CD4-positive, alpha-beta T cell treated with Interleukin-17A for 4 hours (primary cell): ENCODE measurements at places on chromosomes 1 and 21.
A peak's percentile ranks its signal among the peaks of the same experiment; 100 is the strongest.

DNA sequence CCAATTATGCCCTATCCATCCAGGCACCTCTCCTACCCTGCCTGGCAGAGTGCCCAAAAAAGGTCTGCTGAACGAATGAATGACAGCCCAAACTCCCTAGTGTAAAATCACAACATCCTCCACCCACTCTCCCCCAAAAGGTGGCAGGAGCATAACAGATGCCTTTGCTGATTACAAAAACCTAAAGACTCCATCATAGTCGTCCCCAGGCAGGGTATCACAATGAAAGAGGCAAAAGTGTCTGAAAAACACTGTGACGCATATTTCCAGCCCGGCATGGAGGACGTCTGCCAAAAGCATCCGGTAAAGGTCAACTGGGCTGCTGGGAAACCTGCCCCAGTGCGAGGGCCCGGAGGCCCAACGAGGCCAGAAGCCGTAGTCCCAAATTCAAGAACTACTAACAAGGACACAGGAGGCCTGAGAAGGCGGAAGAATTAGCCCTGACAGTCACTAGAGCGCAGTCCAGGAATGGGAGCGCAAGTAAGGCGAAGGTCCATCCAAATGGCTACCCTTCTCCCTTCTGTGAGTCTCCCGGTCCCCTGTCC is 576 bp downstream of the SMIM12 start:
- peak; percentile 48 for DNase-seq

DNA sequence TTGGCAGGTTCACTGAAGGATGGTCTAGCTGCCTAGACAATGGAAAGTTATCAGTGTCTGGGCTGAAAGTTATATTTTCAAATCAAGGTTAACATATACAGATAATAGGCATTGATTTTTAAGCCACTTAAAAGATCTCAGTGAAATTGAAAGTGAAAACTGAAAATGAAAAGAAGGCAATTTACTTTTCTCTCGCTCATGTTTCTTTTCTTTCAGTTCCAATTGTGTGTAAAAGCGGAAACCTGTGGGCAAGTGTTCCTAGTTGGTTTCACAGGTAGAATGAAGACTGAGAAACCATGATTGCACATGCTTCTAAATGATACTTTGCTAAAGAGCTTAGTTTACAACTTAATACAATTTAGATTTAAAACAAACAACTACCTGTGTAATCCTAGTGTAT is 383.7 kb downstream of the ZP4 start:
- no peak for DNase-seq

DNA sequence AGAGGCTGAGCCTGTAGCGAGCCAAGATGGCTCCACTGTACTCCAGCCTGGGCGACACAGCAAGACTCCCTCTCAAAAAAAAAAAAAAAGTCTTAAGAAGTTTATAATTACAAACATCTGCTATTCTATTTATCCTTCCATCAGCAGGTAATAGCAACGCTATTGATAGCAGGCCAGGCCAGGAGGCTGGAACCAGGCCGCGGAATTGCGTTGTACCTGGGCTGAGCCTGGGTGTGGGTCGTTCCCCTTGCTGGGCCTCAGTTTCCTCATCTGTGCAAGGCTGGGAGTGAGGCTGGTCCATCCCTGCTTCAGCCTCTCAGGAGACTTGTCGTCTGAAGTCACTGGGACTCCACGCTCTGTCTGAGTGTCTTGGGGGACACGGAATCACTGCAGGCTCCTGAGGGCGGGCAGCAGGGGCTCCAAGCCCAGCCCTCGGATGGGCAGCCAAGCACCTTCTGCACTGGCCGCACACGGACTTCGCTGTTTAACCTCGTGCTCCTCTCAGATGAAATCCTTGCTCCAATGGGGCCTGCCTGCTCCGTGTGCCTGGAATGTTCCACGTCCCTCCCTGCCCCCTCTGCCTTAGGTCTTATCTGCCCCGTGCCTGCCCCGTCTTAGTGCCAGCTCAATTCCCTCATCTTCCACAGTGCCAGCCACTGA is 103.9 kb upstream of the C1orf174 start:
- DNase-seq, result no peak

DNA sequence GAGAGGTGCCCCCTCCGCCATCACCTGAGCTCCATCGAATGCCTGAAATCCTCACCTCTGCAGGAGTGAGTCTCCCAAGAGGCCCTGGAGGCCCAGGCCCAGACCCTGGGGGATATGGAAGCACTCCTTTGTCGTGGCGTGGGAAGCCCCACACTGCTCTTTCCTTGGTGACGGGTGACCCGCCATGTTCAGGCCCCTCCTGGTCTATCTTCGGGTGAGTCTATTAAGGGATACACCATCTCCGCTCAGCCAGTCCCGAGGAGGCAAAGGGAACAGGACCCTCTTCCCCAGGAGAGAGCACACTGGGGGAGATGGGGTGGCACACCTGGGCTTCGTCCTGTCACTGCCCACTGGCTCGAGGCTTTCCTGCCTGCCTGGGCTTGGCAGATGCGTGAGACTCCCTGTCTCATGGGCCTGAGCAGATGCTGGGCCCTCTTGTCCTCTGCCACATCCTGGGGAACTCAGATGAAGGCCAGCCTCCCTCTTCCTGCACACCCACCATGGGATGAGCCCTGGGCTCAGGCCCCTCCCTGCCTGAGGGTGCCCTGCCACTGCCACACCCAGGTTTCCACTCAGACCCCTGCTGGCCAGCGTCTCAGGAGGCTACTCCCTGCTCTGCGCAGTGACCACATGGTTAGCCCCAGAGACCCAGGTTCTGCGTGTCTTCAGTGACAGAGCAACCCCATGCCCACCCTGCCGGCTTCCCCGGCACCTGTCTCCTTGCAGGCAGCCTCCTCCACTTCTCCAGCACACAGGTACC is 3.8 kb upstream of the NPHP4 start:
- DNase-seq, result no peak

DNA sequence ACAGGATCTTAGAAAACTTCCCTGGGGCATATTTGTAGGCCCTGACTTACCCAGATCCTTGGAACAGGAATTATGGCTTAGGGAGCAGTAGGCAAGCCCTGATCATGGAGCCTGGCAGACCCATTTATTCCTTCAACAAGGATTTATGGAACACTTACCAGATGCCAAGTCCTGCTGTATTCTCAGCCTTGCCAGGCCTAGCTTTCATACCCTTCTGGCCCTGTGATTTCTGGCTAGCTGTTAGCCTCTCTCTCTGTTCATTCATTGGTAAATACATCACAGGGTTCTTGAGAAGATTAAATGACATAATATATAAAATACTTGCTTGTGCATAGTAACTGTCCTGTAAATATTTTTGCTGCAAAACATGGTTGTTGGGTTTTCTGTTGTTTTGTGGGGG is 32.4 kb upstream of the SRP9 start:
- DNase-seq, result no peak

DNA sequence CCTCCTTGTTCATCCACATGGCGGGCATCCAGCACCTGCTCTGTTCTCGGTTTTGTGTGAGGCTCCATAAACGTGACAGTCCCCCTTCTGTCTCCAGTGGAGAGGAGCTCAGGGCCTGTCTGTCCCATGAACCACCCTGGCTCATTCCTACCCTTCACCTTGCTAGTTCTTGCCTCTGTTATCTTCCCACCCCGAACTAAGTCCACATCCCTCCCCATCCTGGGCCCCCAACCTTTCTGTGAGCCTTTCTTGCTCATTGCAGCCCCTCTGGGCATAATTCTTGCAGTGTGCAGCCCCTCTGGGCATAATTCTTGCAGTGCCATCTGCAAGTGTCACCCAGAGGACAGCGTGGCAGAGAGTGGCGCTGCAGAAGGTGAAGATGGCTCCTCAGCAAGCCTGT is 216.7 kb upstream of the TMEM51 start:
- no peak for DNase-seq

DNA sequence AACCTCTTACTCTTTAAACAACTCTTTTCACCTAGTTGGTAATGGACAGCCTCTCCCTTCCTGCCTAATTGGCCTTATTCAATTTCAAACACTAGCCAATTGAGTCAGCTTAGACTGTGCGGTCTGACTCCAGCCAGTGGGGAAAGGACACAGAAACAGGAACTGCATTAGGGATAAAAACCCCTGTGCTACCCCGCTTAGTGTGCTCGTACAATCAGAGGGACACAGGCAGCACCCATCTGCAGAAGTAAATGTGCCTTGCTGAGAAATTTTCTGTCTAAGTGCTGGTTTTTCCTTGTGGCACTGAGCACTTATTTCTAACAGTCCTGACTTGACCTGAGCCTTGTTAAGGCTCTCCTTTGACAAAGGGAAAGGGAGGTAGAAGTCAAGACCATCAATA is 6.0 kb upstream of the CD2 start:
- DNase-seq, result no peak

- DNase-seq, result no peak
Measured at GRCh38 chr1:153627715-153628626, at the start of gene S100A1. Gene S100A1, plus strand, starts transcription at chr1:153628434. Its CDS starts 2,088 bp downstream, at chr1:153630522.

DNA sequence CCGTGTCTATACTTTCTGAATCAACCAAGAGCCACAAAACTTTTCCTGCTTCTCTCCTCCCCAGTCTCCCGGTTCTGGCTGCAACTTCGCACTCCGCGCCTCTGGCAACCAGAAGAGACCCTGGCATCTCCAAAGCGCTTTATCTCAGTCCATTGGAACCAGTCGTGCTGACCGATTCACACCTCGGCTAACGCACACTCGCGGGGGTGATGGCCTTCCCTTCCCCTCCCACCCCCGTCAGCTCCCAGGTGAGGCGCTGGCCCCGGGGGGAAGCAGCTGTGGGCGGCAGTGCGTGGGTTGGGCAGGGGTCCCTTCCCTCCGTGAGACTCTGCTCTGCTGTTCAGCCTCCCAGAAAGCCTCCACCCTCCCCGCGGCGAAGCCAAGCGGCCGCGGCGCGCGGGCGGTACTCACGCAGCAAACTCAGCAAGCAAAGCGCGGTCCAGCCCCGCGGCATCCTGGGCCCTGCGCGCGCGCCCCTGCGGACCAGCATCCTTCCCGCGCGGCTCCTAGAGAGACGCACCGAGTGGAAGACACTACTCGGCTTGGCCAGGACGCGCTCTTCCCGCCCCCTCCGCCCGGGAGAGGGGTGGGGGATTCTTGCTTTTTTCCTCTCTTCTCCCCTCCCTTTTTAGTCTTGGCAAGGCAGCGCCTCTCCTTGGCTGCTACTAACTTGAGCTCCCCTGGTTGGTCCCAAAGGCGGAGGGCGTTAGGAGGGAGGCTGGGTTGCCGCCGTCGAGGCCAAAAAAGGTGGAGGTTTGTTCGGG is at the start of gene CD34:
CD34 (minus strand) TSS at position 535 of the 764 bp plus-strand sequence; CDS start at position 490, 45 bp downstream.
- DNase-seq, result no peak

DNA sequence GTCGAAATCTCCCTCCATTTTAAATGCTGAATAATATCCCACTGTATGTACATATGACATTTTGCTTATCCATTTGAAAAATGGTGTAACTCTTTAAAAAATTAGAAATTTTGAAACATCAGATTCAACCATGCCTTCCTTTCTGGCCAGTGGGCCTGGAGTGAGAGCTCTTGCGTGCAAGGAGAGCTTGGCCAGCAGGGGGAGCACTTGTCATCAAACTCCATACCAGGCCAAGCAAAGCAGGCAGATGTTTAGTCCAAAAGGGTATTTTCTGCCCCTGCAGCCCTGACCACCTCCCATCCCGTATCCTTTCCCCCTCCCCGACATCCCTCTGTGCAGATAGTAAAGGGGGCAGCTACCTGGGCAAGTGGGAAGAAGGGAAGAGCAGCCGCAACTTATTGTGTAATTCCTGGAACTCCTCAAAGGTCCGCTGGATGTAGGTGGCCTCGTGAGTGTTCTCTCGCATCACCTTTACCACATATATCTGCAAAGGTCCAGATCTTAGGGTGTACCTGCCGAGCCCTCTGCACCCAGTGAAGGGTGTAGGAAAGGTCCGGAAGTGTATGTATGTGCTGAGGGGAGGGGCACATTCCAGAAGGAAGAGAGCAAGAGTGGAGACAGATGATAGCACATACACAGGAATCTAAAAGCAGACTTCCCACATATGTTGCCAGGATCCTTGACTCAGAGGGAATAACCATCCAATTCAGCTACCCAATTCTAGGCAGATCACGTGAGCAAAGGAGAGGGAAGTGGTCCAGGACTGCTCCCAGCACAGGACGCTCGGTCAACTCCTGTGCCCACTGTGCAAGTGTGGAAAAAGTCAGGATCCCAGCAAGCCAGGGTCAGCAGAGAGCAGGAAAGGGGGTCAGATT is 19.9 kb upstream of the PPP1R15B start:
- peak; percentile 88 for DNase-seq

DNA sequence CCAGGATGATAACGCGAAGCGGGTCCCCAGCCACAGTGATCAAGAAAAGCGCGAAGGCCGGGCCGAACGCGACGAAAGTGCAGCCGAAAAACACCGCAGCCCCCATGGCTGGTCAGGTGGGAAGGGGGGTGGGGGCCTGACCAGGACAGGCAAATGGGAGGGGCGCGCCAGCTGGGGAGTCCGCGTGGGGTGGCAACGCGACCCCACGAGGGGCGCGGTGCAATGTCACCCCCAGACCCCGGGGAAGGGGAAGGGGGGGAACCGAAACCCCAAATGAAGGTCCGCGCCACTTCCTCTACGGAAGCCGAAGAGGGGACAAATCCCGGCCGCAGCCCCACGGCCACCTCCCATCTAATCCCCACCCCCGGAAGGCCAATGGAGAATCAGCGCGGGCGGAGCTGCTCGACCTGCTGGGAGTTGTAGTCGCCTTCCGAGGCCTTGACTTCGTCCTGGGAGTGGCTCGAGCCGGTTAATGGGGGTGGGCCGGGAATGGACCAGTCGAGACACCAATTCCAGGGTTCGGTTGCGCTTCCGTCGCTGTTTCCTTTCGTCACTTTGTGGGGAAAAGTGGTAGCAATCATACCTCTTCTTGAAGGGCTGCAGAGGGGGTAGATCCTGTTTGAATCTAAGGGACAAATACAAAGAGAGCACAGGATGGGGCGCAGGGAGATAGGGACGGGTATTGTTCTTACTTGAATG is at the start of gene APH1A:
APH1A (minus strand) TSS at position 312 of the 699 bp plus-strand sequence; CDS start at position 106, 206 bp downstream.
- DNase-seq, result peak; percentile 94

DNA sequence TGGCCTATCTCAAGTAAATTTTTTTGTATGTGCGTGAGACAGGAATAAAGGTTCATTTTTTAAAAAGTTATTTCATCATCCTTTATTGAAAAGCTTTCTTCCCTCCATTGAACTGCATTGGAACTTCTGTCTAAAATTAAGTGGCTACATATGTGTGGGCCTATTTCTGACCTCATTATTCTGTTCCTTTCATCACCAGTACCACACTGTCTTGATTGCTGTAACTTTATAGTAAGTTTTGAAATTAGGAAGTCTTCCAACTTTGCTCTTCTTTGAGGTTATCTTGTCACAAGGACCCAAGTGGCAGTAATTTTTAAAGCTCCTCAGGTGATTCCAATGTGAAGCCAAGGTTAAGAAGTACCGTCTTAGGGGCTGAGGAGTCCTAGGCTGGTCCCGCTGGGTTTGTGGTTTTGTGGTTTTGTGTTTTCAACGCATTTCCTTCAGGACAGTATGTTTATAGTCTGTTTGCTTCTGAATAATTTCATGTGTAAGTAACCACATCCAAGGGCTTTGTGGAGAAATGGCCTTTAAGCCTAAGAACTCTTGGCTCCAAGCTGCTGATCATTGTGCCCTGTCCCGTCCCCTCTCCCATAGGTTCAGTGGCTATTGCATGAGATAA is 12.4 kb upstream of the SCAF4 start:
- no peak for DNase-seq

GRCh38 chr1:191752342-191752741 is 405.9 kb upstream of the RGS18 start:
- no peak for DNase-seq

DNA sequence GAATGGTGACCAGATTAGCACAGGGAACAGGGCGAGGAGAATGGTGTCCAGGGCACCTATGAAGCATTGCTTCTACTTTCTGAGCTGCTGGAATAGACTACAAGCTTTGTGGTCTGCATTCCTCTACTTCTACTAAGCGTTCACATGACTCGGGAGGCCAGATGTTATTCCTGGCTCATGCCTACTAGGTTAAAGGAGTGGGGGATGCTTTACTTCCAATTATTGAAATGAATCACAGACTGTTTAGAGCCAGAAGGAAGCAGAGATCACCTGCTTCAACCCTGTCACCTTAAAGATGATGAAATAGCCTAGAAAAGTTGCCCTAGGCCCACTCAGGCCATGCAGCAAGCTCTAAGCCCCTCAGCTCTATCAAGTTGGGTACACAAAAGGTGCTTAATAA is 633.5 kb downstream of the KIF26B start:
- no peak for DNase-seq
